ENCODE measurements at places on chromosomes 12 and 14.

DNA sequence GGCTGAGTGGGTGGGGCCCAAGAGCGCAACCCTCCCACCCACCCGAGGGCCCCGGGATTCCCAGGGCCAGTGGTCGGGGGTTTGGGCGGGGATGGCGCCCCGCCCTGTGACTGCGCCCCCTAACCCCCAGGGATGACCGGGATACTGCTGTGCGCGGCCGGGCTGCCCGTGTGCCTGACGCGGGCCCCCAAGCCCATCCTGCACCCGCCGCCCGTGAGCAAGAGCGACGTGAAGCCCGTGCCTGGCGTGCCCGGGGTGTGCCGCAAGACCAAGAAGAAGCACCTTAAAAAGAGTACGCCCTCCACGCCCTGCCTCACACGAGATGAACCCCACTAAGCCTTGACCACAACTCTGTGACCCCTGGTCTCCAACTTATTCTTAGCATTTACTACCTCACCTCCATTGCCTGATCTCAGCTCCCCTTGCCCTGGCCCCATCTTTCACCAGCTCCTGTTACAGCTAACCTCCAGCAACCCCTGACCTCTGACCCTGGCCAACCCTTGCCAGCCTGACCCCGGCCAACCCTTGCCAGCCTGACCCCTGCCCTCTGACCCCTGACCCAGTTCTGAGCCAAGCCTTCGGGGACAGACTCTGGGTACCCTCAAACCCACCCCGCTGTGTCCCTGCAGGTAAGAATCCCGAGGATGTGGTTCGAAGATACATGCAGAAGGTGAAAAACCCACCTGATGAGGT lies 37.0 kb downstream of the DTX1 start:
- no peak for DNase-seq

GRCh38 chr14:33810308-33810707 lies 140.6 kb downstream of the EGLN3 start:
- no peak for DNase-seq

DNA sequence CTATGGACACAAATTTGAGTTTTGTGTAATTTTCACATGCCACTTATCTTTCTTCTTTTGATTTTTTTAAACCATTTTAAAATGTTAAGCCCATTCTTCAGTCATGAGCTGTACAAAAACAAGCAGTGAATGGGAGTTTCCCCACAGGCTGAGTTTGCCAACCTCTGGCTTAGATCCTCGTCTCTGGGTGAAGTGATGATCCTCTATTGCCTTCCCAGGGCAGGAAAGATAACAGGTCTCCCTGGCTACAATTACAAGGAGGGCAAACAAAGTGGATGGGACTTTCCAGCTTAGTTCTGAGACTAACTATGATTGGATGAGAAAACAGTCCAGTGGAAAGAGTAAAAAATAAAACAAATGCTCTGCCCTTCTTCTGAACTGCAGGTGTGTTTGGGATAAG lies 203.7 kb downstream of the SPTSSA start:
- DNase-seq = no peak

GRCh38 chr12:117192057-117192456 lies 1.8 kb upstream of the FBXO21 start:
- DNase-seq = no peak

DNA sequence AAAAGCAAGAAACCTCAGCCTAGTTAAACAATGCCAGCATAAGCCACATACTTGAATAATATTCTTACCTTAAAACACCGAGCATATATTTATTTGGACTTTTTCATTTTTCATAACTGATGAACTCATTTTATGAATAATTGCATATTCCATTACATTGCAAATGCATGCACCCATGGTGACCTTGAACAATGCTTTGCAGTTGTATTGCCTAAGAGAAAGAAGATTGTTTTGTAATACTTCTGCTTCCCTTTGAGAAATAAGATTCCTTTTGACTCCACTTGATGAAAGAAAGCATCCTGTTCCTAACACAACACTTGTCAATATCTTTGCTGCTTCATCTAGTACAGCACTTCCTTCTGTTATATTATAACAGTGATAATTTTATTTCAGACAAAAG lies 1182.2 kb downstream of the FLRT2 start:
- DNase-seq = no peak

DNA sequence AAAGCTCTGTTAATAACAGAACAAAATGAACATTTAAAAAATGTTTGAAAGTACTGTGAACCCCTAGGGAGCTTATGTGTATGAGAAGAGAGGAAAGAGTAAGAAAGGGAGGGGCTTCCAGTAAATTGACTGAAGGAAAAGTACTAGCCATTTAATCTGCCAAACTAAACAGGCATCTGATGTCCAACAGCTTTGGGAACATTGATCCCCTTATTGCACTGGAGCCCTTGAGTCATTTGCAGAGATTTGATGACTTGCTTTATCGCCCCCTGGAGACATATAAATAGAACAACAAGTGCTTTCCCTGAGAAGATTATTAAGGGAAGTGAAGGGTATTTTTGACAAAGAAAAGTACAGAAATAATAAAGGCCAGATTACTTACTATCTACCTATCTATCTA lies 319.3 kb upstream of the NOVA1 start:
- no peak for DNase-seq

- DNase-seq = no peak
Measured at GRCh38 chr12:21118760-21119159, 12.2 kb upstream of the SLCO1B1 start.

- no peak for DNase-seq
Measured at GRCh38 chr14:53875324-53875897, 81.2 kb downstream of the BMP4 start.

- no peak for DNase-seq
Measured at GRCh38 chr14:51424561-51425251, 184.7 kb downstream of the TMX1 start.

- DNase-seq = no peak
Measured at GRCh38 chr14:74302152-74302628, 544 bp downstream of the ABCD4 start.

DNA sequence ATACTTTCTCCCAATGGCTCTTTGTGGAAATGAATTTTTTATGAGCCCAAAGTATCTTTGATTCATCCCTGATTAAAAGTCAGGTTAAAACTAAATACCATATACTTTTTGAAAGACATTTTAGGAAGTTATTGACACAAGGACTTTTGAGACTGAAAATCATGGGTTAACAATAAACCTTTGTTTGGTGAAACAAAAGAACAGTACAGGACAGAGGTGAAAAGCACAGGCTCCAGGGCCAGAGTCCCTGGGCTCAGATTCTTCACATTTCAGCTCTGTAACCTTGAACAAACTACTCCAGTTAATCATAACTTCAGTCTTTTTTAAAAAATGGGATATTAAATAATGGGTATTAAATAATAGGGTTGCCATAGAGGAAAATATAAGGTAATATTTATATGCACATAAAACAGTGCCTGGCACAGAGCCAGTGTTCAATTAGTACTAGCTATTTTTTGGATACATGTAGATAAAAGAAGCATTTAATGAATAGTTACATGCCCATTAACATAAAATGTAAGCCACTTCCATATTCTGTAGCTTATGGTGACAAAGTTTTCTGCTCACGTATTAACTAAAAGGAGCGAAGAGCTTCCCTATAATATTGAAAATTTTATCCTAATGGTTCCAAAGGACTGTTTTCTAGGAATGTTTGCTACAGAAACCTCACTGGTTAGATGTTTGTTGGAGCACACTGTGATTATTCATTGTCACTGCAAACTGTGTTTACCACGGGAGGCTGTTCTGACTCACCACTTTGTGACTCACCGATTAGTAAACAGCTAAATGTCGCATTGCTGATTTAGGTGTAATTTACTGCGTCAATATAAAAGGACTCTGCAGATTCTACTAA lies 255.4 kb downstream of the DAD1 start:
- DNase-seq = no peak

DNA sequence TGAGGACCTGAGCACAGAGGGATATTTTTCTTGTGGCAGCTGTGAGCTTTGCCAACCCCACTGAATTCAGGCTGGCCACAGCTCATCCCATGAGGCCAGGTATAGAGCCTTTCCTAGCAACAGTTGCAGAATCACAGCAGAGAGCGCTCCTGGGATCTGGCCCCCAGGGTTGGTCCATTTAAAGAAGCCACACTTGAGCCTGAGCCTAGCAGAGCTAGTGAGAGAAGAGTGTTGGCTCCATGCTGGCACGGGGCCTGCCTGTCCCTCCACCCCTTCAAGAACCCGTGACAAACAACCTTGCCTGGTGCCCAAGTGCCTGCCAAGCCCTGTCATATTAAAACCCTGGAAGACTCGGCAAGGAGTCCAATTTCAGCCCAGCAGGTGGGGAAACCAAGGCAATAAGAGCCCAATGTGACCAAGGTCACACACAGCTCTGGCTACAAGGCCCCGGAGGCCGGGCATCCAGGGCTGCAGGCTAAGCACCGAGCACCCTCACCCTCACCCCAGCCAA lies 91.6 kb downstream of the LRRC74A start:
- DNase-seq = peak; percentile 60

- no peak for DNase-seq
Measured at GRCh38 chr14:38835874-38836273, 267.2 kb downstream of the SEC23A start.

- DNase-seq = no peak
Measured at GRCh38 chr14:50957296-50957695, 13.0 kb upstream of the PYGL start.

GRCh38 chr14:61476754-61477410 lies 155.5 kb downstream of the PRKCH start:
- DNase-seq = no peak

- no peak for DNase-seq
Measured at GRCh38 chr14:71905860-71906259, 26.4 kb upstream of the RGS6 start.

DNA sequence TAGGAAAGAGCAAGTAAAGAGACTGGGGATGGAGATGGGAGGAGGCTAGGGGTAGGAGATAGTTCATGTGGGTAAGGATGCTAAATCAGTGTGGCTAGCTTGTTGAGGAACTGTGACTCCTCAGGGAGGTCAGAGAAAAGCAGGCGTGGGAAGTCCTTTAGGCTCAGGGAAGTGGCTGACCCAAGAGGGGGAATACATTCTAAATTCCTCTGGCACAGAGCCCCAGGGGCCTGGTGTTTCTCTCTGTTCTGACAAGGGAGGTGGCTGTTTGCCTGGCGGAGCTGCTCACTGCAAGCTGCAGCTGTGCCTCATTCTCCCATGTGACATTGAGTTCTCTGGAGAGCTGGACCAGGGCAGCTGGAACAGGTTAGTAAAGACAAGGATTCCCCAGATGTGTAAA lies 152.2 kb upstream of the SLC38A2 start:
- no peak for DNase-seq

DNA sequence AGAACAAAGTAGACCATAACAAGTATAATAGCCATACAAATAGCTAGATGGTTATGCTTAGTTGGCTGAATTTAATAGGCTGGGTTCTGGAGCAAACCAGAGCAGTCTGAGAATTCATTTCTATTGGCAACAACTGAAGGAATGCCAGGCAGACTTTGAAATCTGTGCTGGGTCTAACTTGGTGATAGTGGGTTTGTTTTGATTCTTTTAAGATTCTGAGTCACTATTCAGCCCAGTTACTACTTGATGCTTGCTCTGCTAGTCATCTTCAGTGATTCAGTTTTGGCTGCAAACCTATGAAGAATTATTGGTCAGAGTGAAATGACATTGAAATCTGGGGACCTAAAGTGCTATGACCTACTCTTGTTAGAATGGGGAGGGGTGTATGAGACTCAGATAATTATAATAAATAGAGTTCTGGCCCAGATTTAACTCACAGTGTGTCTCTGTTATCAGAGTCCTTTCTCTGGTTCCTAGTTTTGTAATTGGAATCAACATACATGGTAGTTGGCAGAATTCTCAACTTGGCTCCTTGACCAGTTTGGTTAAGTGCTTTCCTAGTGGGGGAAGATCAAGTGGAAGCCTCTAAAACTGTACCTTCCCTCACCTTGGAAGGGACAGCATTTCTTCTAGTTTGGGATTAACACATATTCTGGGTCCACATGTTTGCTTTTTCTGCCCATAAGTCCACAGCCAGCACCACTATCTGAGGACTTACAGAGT lies 43.5 kb downstream of the MNAT1 start:
- DNase-seq = no peak

DNA sequence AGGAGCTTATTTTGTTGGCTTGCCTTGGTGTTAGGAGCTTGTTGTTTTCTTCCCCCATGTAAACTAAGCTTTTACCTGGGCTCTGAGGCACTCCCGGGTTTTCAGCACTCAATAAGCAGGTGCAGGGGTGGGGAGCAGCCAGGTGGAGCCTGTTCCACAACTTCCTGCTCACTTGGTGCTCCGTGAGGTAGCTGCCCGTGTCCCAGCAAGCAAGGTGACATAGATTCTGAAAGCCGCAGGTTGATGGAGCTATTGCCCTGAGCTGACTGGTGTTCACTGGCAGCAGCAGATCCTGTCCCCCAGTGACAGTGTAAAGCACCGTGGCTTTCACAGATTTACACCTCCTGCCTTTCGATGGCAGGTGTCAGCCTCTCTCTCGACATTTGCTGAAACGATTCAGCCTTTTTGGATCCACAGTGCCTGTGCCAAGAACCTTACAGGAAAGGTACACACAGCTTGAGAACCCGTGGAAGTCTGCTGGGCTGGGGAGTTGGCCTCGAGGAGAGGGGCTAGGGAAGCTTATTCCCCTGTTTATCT lies 295.7 kb upstream of the FKBP4 start:
- no peak for DNase-seq

DNA sequence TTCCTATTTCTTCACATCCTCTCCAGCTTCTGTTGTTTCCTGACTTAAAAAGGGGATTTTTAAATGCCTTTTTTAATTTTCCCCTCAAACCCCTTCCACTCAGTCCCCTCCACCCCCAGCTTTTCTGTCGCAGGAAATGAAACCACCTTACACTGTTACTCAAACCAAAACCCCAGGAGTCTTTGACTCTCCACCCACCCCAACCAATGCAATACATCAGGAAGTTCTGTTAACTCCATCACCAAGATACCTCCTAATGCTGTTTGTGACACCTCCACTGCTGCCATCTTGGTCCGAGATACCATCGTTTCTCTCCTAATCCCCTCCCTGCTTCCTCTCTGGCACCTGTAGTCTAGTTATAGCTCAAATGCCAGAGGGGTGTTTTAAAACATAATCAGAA lies 25.4 kb upstream of the CPM start:
- DNase-seq = no peak

DNA sequence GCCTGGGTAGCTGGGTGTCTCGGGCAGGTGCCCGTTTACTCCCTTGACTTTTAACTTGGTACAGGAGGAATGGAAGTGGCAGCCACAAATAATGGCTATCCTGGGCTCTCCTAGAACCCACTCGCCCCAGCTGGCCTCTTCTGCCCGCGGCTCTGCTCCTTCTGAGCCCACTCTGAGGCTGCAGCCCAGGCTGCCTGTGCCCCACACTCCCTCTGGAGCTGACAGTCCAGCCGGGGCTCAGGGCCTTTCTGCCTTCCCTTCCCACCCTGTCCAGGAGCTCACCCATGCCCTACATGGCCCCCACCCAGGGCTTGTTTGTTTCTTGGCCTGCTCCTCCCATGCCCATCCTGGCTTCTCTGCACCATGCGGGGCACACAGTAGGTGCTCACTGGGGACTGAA lies 15.6 kb downstream of the ZNF839 start:
- no peak for DNase-seq

DNA sequence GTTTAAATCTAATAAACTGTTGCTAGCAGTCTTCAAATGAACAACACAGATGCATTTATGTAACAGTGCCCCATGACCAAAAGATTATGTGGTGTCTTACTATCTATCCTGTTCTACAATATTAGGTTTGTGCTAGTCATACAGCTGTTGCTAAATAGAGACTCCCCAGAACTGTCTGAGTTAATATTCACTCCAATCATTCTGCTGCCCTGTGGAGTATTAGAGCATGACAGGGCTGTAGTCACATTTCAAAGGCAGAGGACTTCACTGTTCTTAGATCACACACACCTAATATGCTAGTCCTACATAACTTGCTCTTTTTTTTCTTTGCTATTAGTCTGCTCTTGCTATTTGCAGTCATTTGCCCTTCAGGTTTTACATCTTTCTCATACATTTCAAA lies 157.6 kb upstream of the MDGA2 start:
- no peak for DNase-seq

All from nucleus accumbens (tissue), 56 donors.